Jurkat, Clone E6-1 (cell line): ENCODE measurements at places on chromosomes 11 and 22.
A peak's percentile ranks its signal among the peaks of the same experiment; 100 is the strongest.

GRCh38 chr11:8097062-8097461 is 16.1 kb downstream of the TUB start:
- no peak for DNase-seq

DNA sequence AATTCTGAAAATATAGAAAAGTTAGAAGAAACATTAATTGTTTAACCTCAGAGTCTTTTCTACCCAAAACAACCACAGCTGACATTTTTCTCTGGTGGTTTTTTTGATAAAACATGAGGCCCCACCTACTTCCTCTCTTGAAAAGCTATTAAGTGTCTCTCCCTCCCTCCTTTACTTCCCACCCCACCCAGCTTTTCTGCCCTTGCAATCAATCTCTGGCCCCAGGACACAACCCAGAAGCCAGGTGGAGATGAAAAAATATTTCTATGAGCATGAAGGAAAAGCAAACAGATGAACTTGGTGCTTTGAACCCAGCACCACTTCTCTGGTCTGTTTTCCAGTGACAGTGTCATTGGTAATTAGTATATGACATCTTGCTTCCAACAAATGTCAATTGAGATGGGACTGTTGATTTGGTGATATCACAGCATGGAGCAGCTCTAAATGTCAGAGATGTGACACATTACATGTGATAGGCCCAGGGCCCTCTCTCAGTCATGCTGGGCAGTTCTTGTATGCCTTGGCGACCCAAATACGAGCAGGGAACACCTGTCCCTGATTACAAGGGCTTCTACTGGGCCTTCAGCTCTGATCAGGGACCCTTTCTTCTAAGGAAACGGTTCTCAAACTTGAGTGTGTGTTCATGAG is 23.9 kb upstream of the TMPRSS13 start:
- peak; percentile 73 for DNase-seq

GRCh38 chr11:27514558-27514957 is 8.0 kb upstream of the LIN7C start:
- no peak for DNase-seq

GRCh38 chr11:108997826-108998225 is 333.0 kb downstream of the DDX10 start:
- DNase-seq: no peak

GRCh38 chr11:11985016-11985715 is 23.3 kb downstream of the DKK3 start:
- no peak for DNase-seq

DNA sequence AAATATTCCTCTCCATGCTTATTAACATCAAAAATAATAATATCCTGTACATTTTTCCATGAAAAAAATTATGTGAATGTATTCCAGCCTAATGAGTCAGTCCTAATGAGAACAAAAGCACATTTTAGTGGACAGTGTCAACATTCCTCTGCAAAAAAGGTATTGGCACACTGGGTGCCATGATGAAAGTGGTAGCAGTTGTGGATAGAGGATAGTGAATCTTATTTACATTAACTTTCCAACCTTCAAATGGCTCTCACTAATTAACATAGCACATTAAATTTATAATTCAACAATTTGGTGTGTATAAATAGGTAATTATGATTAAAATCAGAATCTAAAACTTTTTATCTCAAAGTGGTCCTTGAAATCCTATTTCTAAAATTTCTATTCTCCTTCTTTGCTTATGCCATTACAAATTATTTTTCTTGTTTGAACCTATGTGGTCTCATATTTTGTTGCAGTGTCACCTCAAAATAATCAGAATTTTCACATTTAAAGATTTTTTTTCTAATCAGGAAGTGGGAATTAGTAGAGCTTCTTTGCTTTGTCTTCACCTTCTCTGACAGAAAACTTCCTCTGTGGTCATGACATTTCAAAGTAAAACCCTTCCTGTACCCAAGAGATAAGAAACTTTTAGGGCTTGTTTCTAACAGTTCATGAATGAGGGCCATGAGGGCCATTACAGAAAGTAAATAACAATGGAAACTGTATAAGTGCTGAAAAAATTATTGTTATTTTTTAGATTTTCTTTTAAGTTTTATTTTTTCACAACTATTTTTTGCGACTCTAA is 18.7 kb downstream of the SOX6 start:
- peak; percentile 95 for DNase-seq

DNA sequence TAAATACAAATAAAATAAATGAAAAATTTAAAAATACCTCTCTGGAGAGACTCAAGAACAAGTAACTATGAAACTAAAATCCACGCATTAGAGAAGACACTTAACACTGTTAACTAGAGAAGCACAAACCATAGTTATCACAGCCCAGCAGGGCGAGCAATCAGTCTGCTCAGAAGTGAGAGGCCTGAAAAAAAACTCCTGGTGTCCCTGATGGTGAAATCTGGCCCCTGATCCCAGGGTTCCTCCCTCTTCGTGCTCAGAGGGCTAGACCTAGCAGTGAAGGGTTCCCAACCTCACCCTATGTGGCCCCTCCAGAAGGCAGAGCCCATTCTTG is 49.7 kb upstream of the VPREB1 start:
- no peak for DNase-seq

DNA sequence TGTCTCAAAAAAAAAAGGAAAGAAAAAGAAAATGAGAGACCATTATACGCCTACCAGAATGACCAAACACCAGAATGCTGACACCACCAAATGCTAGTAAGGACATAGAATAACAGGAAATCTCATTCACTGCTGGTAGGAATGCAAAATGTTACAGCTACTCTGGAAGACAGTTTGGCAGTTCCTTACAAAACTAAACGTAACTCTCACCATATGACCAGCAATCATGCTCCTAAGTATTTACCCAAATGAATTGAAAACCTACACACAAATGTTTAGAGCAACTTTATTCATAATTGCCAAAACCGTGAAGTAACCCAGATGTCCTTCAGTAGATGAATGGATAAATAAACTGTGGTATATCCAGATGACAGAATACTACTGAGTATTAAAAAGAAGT is 7.2 kb downstream of the CHKA start:
- DNase-seq: no peak
